Stimulated activated CD4-positive, alpha-beta T cell treated with anti-CD3 and anti-CD28 coated beads, Interleukin-1b, Interleukin-23, amount 100 ng/mL, for 1 hour (primary cell): ENCODE measurements at places on chromosomes 13 and 19.

DNA sequence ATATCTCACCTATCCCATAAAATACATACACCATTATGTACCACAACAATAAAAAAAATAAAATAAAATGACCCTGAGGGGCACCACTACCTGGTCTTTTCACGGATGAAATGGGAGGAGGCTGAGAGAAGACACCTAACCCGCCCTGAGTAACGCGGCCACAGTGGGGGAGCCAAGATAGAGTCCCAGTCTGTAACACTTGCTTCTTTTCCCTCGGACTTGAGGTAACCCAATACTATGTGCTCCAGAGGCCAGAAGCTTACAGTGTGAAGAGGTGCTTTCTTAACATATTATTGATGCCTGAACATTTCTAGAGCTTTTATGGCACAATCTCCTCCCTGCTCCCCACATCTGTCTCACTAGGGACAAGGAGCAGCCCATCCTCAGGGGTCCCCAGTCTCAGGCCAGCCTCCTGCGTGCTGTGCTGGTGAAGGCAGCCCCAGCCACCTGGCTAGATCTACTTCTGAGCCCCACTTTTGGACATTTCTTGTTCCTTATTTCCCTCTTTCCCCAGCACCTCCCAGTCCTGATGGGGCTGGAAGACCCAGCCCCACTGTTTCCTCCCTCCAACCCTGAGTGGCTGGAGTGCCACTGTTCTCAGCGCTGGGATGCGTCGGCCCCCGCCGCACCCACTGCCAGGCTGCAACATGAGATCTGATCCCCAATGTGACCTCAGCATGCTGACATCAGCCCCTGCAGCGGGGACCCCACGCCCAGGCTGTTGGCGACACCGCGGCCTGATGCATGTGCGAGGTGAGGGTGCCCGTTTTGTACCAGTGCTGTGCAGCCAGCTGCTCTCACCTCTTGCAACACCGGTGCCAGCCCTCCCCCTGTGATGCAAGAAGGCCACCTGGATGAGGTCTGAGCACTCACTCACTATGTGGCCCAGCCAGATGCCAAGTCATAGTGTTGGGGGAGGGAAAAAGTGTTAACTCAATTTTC lies 143.3 kb downstream of the DCLK1 start:
- DNase-seq = no peak

- peak; percentile 47 for DNase-seq
Observed at GRCh38 chr19:23283925-23284324, 33.7 kb upstream of the ZNF724 start.

DNA sequence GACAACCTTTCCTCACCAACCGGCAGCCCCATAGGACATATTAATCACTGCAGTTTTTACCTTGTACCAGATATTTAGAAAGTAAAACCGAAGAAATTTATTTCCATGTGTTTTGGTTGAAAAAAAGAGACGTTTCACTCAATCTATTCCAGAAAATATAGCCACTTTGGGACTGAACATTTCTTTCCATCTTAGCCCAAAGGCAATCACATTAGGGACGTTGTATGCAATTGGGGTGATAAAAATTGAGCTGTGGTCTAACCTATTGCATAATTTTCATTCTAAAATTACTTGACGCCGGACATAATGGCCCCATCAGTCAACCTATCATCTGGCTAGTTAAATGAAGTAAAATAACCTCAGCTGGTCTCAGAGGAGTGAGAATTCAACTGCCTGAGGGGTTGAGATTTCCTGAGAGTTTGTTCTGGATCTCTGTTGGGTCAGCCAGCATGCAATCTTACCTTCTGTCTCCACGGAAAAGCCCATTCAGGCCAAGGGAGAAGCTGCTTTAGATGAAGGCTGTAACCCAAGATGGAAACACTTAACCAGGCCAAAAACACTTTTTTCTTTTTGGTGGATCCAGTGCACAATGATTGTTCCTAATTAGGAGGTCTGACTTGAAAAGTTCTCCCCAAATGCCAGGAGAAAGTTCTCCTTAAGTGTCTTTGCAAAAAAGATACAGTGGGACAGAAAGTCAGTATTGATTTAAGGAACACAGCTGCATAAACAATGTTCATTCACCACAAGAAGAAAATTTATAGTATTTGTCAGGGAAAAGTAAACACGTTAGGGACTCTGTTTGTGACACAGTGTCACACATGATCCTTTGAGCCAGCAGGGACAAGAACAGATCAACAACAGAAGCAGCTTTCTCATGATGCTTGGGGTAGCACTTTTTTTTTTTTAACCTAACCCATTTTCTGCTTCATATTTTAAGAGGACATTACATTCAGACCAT lies 34.1 kb downstream of the DLEU7 start:
- DNase-seq = no peak

- DNase-seq = no peak
Observed at GRCh38 chr19:45075301-45076028, 813 bp downstream of the ZNF296 start.

GRCh38 chr13:96837809-96838208 lies 156.5 kb downstream of the OXGR1 start:
- no peak for DNase-seq

DNA sequence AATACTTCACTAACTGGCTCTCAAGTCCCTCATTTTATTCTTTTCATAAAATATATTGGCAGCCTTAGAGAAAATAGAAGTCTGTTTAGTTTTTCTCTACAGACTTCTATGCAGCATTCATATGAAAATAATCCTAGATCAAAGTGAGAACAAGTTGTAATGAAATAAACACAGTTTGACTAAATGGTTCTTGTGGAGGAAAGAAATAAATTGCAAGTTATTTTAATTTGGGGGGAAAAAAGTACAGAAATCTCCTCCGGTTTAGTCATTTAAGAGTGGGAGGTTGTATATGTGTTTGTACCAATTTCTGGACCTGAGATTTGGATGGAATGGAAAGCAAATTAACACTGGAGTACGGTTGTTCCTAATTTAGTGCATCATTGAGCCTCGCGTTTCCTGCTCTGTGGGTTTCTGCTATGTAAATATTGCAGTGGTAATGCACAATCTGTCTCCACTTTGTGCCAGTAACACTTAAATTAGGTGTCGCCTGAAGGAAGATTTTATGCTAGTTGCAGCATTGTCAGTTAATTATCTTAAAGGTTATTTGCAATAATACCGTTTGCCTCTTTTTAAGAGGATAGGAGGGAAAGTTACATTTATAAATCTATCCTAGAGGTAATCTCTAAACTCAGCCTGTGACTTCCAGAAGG lies 100.2 kb downstream of the ZIC5 start:
- DNase-seq = no peak

GRCh38 chr19:14059093-14059480 lies 2.8 kb downstream of the PALM3 start:
- DNase-seq = no peak

DNA sequence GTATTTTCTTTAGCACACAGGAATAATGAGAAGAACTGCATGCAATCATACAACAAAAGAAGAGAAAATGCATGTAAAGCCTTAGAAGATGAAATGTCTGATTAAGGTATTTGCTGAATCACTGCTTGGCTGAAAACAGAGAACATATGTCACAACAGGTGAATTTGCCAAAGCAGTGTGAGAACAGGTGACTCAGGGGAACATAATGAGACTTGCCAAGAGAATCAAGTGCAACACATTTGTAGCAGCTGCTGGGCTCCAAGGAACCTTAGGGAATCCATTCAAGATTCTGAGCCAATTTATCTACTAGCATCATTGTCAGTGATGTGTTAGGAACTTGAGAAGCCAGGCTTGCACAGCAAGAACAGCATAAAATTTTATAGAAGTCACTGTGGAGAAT lies 273.1 kb downstream of the PCDH20 start:
- DNase-seq = no peak

DNA sequence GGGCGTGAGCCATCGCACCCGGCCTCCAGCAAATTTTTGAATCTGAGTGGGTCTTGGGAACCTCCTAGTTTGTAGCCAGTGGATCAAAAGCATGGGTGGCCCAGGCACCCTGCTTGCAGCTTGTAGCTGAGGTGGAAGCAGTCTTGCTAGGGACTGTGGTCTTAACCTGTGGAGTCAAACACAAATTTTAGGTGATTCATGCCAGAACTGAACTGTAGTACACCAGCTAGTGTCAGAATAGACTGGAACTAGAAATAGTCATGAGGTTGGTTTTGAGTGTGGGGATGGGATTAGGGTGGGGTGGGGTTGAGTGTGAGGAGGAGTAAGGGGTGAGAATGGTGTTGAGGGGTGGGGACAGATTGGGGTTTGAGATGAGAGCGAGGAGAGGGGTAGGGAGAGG lies 5.8 kb downstream of the LIM2 start:
- no peak for DNase-seq

- DNase-seq = no peak
Observed at GRCh38 chr19:5628461-5628860, 5.6 kb downstream of the SAFB start.

GRCh38 chr13:46369506-46370277 lies 17.4 kb downstream of the RUBCNL start:
- no peak for DNase-seq

- no peak for DNase-seq
Observed at GRCh38 chr13:58855283-58855682, 1223.7 kb downstream of the PCDH17 start.

DNA sequence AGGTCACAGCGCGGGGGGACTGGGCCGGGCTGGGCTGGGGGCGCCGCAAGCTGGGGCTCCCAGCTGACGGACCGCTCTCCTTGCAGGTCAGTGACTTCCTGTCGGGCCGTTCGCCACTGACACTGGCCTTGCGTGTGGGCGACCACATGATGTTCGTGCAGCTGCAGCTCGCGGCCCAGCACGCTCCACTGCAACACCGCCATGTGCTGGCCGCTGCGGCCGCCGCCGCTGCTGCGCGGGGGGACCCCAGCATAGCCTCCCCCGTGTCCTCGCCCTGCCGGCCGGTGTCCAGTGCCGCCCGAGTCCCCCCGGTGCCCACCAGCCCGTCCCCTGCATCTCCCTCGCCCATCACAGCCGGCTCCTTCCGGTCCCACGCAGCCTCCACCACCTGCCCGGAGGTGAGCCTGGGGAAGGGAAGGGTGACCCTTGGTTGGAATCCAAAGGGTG lies 5.7 kb downstream of the MIDN start:
- no peak for DNase-seq

GRCh38 chr13:48489666-48490065 lies 43.2 kb downstream of the RCBTB2 start:
- no peak for DNase-seq

GRCh38 chr13:49858178-49858856 lies 65.8 kb upstream of the KPNA3 start:
- DNase-seq = no peak
